ENCODE measurements at places on chromosomes 12 and 14.

- no peak for DNase-seq
These were observed 724.6 kb upstream of the TMEM132C start for GRCh38 chr12:127542391-127542790.

DNA sequence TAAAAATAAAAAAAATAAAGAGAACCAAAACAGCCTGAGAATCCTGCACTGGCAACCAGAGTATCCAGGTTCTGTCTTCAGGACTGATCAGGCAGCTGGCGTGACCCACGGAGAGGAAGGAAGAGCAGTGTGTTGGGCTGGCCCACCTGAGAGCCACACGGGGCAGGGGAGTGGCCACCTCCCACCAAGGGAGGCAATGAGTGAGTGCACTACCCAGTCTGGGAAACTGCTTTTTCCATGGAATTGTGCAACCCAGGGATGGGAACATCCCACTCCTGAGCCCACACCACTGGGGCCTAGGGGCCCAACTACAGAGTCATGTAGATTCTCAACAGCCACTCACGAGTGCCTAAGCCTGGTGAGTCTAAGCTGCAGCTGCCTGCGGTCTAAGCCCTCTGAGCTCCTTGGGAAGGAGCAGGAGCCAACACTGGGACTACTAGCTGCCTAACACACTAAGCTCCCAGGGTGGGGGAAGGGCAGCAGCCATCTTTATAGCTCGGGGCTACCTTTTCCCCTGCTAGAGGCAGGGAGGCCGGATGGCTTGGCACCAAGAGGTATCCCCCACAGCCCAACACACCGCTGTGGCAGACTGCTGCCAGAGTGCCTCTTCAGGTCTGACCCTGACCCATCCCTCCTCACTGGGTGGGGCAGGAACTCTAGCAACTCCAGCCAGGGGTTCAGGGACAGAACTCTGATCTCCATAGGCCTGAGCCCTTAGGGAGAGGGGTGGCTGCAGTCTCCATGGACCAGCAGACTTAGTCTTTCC, 610.9 kb downstream of the RERGL start:
- no peak for DNase-seq

GRCh38 chr12:75481774-75482173, 1.2 kb downstream of the GLIPR1 start:
- DNase-seq: no peak

DNA sequence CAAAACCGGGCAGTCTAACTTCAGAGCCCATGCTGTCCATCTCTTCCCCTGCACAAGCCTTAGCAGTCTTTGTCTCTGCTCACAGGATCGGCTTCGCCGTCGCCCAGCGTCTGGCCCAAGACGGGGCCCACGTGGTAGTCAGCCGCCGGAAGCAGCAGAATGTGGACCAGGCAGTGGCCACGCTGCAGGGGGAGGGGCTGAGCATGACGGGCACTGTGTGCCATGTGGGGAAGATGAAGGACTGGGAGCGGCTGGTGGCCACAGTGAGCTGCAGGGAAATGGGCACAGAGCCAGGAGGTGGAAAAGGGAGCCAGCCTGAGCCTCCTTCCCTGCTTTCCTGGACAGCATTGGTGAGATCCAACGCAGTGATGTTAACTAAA, 14.2 kb upstream of the CARMIL3 start:
- DNase-seq: no peak

DNA sequence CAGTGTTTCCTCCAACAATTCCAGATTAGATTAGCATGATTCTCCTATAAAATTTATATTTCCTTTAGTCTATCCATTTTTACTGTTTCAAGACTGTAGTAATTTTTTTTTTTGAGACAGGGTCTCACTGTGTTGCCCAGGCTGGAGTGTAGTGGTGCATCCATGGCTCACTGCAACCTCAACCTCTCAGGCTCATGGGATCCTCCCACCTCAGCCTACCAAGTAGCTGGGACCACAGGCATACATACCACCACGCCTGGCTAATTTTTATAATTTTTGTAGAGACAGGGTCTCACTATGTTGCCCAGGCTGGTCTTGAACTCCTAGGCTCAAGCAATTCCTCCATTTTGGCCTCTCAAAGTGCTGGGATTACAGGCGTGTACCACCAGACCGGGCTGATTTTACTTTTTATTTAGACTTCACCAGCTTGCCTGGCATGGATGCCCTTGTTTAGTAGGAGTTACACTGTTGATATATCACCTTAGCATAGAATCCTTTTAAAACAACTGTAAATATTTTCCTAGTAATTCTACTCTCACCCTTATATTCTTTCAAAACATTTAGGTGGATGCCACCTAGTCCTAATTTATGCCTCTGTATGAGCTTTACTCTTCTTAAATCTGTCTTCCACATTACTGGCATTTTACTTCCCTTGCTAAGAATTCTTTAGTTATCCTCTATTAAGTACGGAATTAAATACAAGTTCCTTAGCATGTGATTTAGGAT, 55.8 kb upstream of the LIMA1 start:
- DNase-seq: no peak

GRCh38 chr14:58501214-58501816, 73.8 kb downstream of the KIAA0586 start:
- DNase-seq: no peak

- no peak for DNase-seq
These were observed 68.0 kb downstream of the DIP2B start for GRCh38 chr12:50572760-50573159.

DNA sequence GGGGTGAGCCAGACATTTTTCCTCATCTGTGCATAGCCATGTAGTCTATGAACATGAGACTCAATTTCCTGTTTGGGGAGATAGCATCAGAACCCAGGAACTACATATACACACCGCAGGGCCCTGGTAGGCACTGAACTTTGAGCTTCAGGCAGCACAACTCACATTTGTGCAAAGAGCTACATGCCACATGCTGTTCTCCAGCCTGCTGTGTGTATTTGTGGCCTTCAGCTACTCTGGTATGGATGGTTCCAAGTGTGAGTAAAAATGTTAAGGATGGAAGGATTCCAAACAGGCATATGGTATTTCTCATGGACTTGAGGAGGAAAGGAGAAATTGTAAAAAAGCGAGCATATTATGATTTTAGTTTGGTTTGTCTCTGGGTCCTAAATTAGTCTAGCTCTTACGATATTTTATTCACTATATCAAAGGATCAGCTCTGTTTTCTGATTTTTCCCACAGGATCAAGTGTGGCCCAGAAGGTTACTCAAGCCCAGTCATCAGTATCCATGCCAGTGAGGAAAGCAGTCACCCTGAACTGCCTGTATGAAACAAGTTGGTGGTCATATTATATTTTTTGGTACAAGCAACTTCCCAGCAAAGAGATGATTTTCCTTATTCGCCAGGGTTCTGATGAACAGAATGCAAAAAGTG, 422.4 kb upstream of the OR4E1 start:
- no peak for DNase-seq

DNA sequence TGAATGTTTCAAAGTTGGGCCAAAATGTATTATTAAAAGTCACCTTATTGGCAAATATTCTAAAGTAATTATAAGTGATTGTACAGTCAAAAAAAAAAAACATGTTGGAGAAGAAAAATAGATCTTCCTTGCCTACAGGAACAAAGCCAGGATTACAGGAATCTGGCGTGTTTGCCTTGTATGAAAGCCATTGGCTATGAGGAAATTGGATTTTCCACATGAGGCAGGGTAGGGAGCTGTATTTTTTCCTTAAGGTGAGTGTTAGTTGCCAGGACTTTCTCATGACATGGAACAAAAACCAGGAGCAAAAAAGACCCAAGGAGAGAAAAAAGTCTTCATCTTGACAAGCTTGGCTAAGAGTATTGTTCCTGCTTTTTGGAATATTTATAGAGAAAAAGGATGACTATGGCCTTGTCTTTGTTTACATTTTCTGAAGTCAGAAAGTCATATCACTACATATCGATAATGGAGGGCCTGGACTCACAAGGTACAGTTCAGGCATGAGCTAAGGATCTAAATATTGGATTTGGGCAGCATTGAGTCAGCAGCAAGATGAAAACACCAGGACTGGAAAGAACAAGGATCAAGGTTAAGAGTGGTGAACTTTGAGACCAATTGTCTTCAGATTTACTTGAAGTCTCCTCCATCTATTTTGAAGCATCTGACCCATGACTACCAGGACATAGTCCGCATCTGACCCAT, 68.4 kb upstream of the FLRT2 start:
- no peak for DNase-seq

DNA sequence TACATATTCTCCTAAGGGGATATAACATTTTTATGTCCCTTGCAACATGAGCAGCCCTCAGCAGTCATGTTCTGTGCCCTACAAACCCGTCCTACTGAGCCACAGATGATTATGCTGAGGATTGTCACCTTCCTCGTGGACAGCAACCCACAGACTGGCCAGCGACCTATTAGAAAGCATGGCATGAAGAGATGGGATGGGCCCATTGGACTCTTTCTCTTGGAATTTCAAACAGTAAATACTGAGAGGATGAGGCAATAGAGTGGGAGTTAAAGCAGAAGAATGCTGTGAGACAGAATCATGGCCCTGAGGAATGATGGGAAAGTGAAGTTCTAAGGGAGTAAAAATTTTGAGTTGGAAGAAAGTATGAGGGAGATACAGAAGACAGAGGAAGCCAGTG, 149.9 kb upstream of the BTG1 start:
- DNase-seq: no peak

DNA sequence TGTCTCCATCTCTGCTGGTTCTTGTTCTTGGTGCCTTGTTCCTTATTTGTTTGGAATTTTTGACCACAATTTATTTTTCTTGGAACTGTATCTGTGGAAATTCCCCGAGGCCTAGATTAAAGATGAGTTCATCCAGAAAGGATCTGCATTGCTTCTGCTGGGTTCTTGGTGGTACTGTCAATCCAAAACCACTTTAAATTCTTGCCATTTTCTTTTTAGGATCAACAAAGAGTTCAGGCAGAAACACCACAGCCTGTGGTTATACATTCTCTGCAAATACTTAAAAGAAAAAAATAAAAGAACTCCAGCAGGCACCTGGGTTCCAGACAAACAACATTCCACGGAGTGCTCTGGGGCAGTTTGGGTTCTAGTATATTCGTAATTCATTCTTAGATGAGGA, 6.0 kb upstream of the VAMP1 start:
- peak; percentile 22 for DNase-seq

DNA sequence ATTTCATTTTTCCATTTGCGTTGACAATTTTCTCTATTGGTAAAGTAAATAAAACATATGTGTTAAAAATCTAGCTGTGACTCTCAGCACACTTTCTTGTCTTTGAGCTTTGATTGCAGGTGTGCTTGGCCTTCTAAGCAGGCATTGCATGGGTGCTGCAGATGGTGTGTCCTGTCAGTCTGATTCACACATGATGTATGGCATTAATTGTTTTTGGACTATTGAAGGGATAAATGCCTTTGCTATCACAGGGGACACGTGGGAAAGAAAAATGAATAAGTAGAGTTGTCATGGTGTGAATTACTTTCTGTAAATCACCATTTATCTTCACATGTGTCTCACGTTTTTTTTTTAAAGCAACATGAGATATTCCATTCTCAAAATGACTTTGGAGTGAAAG, 211.3 kb upstream of the NAV3 start:
- DNase-seq: no peak

DNA sequence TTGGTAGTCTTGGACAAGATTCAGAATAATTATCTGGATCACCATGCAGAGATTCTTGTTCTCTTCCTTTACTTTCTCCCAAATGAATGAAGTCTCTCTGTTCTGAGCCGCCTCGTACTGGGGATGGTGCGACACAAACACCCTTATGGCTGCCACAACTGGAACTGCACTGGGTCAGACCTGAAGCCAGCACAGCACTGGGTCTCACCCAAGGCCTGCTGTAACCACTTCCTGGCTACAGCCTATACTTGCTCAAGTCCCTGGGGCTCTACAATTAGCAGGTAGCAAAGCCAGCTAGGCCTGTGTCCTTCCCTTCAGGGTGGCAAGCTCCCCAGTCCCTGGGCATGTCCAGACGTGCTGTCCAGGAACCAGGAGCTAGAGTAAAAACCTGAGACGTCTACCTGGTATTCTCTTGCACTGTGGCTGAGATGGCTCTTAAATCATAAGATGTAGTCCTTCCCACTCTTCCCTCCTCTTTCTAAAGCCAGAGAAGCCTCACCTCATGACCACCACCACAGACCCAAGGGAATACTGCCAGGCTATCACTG, 27.6 kb downstream of the IFNG start:
- DNase-seq: peak; percentile 10

DNA sequence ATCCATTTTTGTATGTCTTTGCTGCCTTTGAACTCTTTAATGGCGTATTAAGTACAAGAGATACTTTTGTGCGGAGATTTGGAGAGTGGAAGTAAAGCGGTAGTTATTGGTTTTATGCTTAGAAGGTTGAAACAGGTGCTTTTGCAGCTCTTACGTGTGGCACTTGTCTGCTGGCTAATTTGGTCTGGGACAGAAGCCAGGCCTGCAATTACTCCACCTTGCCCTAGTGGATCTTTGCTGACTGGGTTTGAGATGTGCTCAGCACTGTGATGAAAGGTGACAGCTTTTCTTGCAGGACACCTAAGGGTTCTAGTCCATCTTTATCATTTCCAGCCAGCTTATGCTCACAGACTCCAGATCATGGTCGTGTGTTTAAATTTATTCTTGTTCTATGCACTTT, 252.5 kb downstream of the RPL10L start:
- peak; percentile 10 for DNase-seq

- no peak for DNase-seq
These were observed 156.0 kb upstream of the PLEKHG7 start for GRCh38 chr12:92546635-92547348.

DNA sequence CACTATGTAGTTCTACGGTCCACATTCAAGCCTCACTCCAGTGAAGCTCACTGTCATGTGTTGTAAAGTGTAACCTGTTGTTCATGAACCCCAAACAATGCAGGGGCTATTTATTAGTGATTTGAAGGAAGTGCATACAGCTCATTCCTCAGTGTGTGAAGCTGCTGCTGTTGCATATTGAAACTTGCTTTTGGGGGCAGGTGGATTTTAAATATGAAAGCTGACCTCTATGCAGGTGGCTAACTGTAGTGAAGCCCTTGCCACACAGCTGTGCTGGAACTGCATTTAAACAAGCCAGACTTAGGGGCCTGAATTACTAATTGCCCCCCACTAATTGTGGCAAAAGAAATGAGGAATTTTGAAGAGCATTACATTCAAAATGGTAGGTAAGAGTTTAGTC, 226.3 kb downstream of the ATP23 start:
- no peak for DNase-seq

- no peak for DNase-seq
These were observed 117.3 kb downstream of the BTG1 start for GRCh38 chr12:92028441-92028709.

- peak; percentile 44 for DNase-seq
These were observed 192.2 kb downstream of the TMTC3 start for GRCh38 chr12:88334271-88334670.

- no peak for DNase-seq
These were observed 7.0 kb downstream of the TAMALIN start for GRCh38 chr12:52013626-52014310.

GRCh38 chr12:15863984-15864383, 18.2 kb upstream of the STRAP start:
- no peak for DNase-seq
